ENCODE measurements at places on chromosomes 1 and 21. TPM values are rescaled to one million over a fixed set of nuclear protein-coding genes. Genes with fewer than 3 reads are reported as not detected.

DNA sequence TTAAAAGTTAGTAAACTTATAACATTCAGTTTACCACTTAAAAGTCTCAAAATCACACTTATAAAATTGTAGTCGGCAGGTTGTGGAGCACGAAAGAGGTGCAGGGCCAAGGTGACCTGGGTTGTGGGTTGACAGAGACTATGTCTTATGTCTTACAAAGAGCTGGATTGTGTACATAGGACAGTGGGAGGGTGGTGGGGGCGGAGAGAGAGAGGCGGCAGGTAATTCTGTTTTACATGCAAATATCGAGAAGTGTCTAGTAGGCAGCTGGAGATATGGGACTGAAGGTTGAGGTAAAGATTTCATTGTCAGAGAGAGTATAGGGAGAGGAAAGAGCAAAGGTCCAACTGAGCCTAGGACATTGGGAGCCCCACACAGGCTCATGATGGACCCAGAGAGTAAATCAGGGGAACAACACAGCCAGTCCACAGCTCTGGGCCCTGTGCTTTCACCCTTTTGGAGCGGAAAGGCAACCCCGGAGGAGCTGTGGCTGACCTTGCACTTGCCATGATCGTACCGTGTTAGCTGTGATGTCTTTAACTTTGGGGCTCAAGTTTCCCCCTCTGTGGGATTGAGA is 28.1 kb upstream of the ZBTB18 start:
- no peaks in the 10 kb centered on the region for H3K27me3 ChIP-seq
- no peak overlapping the region for H3K4me3 ChIP-seq
- H3K4me1 ChIP-seq: no peaks in the 10 kb centered on the region
- H3K27ac ChIP-seq: no peak overlapping the region
- no peak for DNase-seq

Gene FCRL5
- polyA plus RNA-seq: not detected

GRCh38 chr1:212236664-212237220 is 48.5 kb upstream of the PPP2R5A start:
- H3K4me3 ChIP-seq: no peak overlapping the region
- peaks cover 16% of the 10 kb centered on the region for H3K4me1 ChIP-seq

Gene SLC44A5
- polyA plus RNA-seq: 5.0 TPM

- no peak for DNase-seq
- no peaks in the 10 kb centered on the region for H3K4me1 ChIP-seq
- no peak overlapping the region for H3K4me3 ChIP-seq
- no peak overlapping the region for H3K27ac ChIP-seq
- H3K36me3 ChIP-seq: no peaks in the 10 kb centered on the region
- H3K27me3 ChIP-seq: no peaks in the 10 kb centered on the region
Observed at GRCh38 chr1:107225706-107226105, 84.9 kb downstream of the NTNG1 start.

GRCh38 chr1:152459596-152460528 is 45.8 kb upstream of the CRNN start:
- peak overlapping the region; percentile 28 for H3K27ac ChIP-seq
- H3K4me1 ChIP-seq: no peaks in the 10 kb centered on the region
- H3K27me3 ChIP-seq: no peaks in the 10 kb centered on the region
- peak; percentile 55 for DNase-seq

- DNase-seq: no peak
- H3K4me3 ChIP-seq: no peak overlapping the region
- no peaks in the 10 kb centered on the region for H3K27me3 ChIP-seq
- no peak overlapping the region for H3K27ac ChIP-seq
- H3K4me1 ChIP-seq: no peaks in the 10 kb centered on the region
- H3K36me3 ChIP-seq: no peaks in the 10 kb centered on the region
Observed at GRCh38 chr21:35609263-35609662, 451.1 kb downstream of the SETD4 start.

GRCh38 chr1:154533952-154534844 is 24.3 kb downstream of the UBE2Q1 start:
- H3K36me3 ChIP-seq: no peaks in the 10 kb centered on the region
- DNase-seq: peak; percentile 41
- no peak overlapping the region for H3K27ac ChIP-seq
- H3K4me1 ChIP-seq: no peaks in the 10 kb centered on the region
- no peak overlapping the region for H3K4me3 ChIP-seq

Gene IGSF9
- polyA plus RNA-seq: 1.3 TPM

Gene SLAMF8
- polyA plus RNA-seq: 1.8 TPM

Gene MAP10
- 1.1 TPM for polyA plus RNA-seq

Gene TCP10L
- polyA plus RNA-seq: 5.2 TPM

GRCh38 chr1:218827486-218827885 is 346.2 kb upstream of the LYPLAL1 start:
- H3K4me1 ChIP-seq: no peaks in the 10 kb centered on the region
- no peak for DNase-seq
- no peak overlapping the region for H3K27ac ChIP-seq
- no peaks in the 10 kb centered on the region for H3K36me3 ChIP-seq
- no peaks in the 10 kb centered on the region for H3K27me3 ChIP-seq

Gene S100A1
- 332 TPM for polyA plus RNA-seq

Gene GBP6
- not detected for polyA plus RNA-seq

DNA sequence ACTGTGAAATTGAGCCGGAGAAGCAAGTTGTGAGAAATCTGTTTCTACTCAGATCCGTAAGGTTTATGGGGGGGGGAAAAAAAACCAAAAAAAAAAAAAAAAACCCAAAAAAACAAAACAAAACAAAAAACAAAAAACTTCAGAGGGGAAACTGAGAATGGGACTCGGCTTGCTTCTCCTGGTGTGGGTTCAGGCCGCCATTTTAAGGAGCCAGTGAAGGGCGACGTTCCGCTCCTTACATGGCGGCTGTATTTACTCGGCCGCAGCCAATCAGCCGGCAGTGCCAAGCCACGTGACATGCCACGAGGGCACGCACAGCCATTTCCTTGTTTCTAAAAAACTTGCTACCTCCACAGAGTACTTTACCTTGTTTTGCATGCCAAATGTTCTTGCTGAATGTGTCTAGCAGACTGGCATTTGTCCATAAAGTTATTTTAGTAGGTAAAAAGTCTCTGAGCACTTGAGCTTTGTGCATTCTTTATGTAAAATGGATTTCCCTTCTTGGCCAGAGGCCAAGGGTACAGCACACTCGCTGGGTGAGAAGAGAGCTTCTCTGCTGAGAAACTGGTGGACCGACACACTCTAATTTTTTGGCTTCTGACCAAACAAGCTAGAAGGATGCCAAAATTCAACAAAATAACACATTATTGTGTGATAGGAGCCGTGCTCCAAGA is 101.8 kb downstream of the NFIA start:
- H3K27me3 ChIP-seq: no peaks in the 10 kb centered on the region
- DNase-seq: peak; percentile 80

Gene SPRR2D
- not detected for polyA plus RNA-seq

DNA sequence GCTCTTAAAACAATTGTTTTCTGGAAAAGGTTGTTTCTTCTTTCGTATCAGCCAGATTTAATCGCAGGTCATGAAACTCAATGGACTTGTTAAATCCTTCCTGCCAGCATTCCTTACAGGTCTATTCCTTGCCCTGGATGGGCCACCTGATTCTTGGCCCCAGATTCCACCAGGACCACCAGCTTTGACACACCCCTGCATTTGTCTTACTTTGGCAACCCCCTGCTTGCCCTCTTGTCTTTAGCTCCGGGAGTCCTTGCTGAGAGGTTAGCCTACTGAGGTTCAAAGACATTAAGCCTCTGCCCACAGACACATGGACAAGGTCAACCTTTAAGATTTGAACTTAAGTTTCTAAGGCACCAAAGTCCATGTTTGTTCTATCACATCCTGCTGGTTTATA is 27.1 kb upstream of the DAB1 start:
- H3K4me1 ChIP-seq: no peaks in the 10 kb centered on the region
- H3K36me3 ChIP-seq: no peaks in the 10 kb centered on the region
- H3K27me3 ChIP-seq: no peaks in the 10 kb centered on the region
- no peak overlapping the region for H3K4me3 ChIP-seq

DNA sequence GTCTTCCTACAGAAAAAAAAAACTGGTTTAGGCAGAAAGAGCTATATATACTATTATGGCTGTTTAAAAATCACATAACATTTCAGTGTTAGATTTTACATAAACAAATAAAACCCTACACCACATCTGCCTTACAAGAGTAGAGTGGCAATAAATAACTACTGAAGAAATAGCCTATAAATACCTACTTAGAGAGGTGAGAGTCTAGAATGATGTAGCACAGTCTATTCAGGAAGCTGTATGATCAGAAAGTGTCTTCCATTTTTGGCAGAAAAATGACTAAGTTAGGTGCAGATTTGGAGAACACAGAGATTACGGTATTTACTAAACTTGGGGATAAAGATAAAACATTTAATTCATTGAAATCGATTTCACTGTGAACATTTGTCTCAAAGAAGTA is 75.5 kb downstream of the VAV3 start:
- no peaks in the 10 kb centered on the region for H3K27me3 ChIP-seq
- no peak overlapping the region for H3K27ac ChIP-seq
- DNase-seq: no peak
- H3K4me3 ChIP-seq: no peak overlapping the region

Gene ELAVL4
- not detected for polyA plus RNA-seq

DNA sequence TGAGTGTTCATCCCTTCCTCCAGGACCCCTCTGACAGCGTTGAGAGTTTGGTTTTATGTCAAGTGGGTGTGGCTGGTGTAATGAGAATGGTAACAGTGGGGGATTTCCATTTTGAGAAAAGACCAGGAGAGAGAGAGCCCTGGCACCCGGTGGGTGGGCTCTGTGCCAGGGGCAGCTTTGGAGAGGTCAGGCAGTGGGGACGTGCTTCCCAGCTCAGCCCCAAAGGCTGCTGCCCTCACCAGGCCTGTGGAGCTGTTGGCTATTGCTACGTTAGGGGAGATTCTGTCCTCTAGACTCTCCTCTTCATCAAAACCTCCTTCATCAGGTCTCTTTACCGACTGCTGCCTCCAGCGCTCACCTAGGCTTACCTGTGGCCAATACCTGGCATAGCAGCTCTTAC is 176.3 kb downstream of the PTPRU start:
- H3K4me3 ChIP-seq: no peak overlapping the region
- no peaks in the 10 kb centered on the region for H3K36me3 ChIP-seq
- no peaks in the 10 kb centered on the region for H3K27me3 ChIP-seq
- no peak overlapping the region for H3K27ac ChIP-seq
- no peaks in the 10 kb centered on the region for H3K4me1 ChIP-seq

Gene TAS1R2
- not detected for polyA plus RNA-seq

Gene TCHHL1
- not detected for polyA plus RNA-seq

Gene OR6Y1
- not detected for polyA plus RNA-seq

- DNase-seq: no peak
- H3K36me3 ChIP-seq: no peaks in the 10 kb centered on the region
- H3K27ac ChIP-seq: no peak overlapping the region
- H3K27me3 ChIP-seq: no peaks in the 10 kb centered on the region
- no peaks in the 10 kb centered on the region for H3K4me1 ChIP-seq
Observed at GRCh38 chr1:209107535-209107934, 476.0 kb upstream of the CAMK1G start.

Gene ENAH
- polyA plus RNA-seq: 6.2 TPM

Gene SHISAL2A
- not detected for polyA plus RNA-seq

DNA sequence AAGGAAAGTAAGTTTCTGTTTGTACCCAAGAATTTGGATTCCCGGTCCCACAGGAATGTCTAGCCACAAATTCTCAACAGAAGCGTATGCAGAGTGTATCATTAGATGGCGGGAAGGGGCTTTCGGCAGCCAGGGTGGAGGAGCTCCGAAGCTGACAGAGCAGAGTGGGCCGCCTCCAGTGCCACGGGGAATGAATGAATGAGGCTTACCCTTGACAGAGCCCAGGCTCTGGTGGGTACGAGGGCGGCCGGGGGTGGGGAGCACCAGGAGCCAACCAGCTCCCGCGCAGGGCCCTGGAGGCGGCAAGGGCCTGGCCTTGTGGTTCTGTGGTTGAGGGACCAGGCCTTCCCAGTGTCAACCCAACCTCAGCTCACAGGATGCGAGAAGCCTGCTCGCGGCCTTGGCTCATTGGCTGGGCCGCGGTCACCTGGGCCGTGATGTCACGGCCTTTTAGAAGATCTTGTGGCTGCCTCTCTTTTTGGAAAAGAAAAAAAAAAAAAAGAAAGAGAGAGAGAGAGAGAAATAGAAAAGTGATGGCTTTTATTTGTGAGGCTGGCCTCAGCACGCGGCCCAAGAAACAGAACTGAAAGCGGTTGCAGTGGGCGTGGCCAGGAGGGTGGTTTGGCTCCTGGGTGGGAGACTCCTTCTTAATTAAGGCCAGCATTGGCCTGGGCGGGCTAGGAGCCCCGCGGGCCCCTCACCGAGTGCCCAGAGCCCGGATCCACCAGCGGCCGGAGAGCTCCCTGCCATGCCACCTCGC is 34.9 kb upstream of the RUNX3 start:
- H3K27ac ChIP-seq: no peak overlapping the region
- no peaks in the 10 kb centered on the region for H3K4me1 ChIP-seq
- no peaks in the 10 kb centered on the region for H3K36me3 ChIP-seq
- no peaks in the 10 kb centered on the region for H3K27me3 ChIP-seq
- no peak overlapping the region for H3K4me3 ChIP-seq
- DNase-seq: no peak

Gene CD34
- 69.4 TPM for polyA plus RNA-seq

GRCh38 chr1:109650609-109651008 is 5.3 kb upstream of the GSTM4 start:
- no peak for DNase-seq
- no peaks in the 10 kb centered on the region for H3K36me3 ChIP-seq
- H3K27ac ChIP-seq: no peak overlapping the region
- no peaks in the 10 kb centered on the region for H3K27me3 ChIP-seq
- H3K4me1 ChIP-seq: no peaks in the 10 kb centered on the region

Gene SLC39A1
- 106 TPM for polyA plus RNA-seq

DNA sequence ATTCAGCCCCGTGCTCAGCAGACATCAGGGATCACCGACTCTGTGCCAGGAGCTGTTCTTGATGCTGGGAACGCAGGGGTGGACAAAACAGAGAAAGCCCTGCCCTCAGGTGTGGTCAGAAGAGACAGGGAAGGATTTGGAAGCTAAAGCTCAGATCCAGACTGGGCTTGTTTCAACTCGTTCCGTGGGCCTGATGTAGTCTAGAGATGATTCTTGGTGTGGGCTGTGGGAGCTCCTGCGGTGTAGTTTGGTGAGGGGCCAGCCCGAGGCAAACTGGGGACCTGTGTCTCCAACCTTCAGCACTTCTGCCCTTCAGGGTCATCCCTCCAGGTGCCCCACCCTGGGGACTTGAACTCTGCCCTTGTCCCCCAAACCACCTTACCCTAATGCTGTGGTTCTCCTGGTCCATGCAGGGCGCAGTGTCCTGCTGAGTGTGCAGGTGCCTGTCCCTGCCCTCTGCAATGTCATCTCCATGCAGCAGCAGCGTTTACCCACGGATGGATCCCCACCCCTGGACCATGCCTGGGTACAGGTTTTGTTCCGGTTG is 17.3 kb upstream of the ABCG1 start:
- no peak overlapping the region for H3K4me3 ChIP-seq
- no peaks in the 10 kb centered on the region for H3K36me3 ChIP-seq
- DNase-seq: no peak
- no peaks in the 10 kb centered on the region for H3K27me3 ChIP-seq

GRCh38 chr21:26093122-26093521 is 77.4 kb downstream of the APP start:
- DNase-seq: peak; percentile 13
- no peak overlapping the region for H3K4me3 ChIP-seq
- no peaks in the 10 kb centered on the region for H3K36me3 ChIP-seq
- no peaks in the 10 kb centered on the region for H3K27me3 ChIP-seq

GRCh38 chr1:64866689-64867088 is 99.7 kb downstream of the JAK1 start:
- H3K4me3 ChIP-seq: no peak overlapping the region
- H3K4me1 ChIP-seq: no peaks in the 10 kb centered on the region
- H3K36me3 ChIP-seq: peaks cover 4% of the 10 kb centered on the region

GRCh38 chr21:29347274-29347681 is 48.6 kb downstream of the BACH1 start:
- peaks cover 3% of the 10 kb centered on the region for H3K36me3 ChIP-seq
- H3K27me3 ChIP-seq: no peaks in the 10 kb centered on the region
- DNase-seq: peak; percentile 35
- H3K4me1 ChIP-seq: no peaks in the 10 kb centered on the region
